ENCODE measurements at places on chromosomes 7 and 10.

GRCh38 chr7:157893535-157894044, 556.8 kb downstream of the DNAJB6 start:
- no peak for DNase-seq

DNA sequence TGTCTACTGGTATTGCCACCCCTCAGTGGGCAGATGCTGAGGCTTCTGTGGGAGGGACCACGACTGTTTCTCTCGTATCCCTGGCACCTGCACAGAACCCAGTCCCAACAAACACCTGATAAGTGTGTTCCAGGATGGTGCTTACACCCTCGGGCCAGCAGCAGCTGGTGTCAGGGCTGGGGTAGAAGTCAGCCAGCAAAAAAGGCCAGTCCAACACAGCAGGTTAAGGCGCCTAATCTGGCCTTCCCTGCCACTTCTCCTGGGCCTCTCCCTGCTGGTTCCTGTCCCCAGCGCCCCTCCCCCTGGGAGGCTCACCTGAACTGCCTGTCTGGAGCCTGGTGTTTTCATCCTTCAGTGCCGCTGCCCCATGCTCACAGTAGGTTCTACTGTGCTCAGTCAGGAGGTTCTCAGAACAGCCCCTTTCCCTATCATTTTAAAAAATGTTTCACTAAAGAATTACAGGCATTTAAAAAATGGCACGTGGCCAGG, 20.0 kb downstream of the PODXL start:
- no peak for DNase-seq

DNA sequence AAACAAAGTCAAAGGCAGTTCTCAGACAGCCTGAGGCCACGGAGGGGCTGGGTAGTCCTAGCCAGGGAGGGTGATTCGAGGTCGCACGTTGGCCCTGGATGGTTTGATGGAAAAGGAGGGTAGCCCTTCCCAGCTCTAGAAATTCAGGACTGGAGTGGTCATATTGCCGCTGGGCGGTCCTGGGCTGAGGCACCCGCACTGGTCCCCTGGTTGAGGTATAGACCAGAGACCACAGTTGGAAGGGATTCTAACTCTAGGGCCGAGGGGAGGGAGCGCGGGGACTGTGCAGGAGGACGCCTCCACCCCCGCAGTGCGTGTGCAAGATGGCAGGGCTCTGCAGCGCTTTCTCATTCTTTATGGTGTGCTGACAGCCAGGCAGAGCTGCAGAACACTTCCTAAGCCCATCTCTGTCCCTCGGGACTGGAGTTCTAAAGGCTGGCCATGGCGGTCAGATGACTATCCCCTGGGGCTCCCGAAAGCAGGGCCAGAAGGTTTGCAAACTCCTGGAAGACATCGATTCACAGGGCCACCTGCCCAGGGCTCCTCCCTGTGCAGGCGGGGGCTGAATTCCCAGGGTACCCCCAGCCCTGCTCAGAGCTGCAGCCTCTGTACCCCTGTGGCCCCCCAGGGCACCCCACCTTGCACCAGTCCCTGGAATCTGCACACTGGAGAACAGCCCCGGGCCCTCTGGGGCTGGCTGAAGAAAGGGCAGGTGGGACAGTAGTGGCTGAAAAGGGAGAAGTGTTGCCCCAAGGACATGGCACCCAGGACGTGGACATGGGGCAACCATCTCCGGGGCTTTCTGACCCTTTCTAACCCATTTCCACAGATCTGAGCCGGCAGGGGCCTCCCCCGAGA, 51.0 kb upstream of the ELN start:
- DNase-seq, result no peak

GRCh38 chr7:109890622-109891021, 1200.3 kb upstream of the LRRN3 start:
- DNase-seq, result no peak
